ENCODE measurements at places on chromosomes 13 and 19. TPM values are rescaled to one million over a fixed set of nuclear protein-coding genes. Genes with fewer than 3 reads are reported as not detected.

LHB gene
- 0.51 TPM for total RNA-seq

SLC15A1 gene
- total RNA-seq: not detected

PSG5 gene
- total RNA-seq: not detected

FUZ gene
- 18.8 TPM for total RNA-seq

- peak overlapping the region; percentile 5 for H3K4me3 ChIP-seq
- peaks cover 2% of the 10 kb centered on the region for H3K36me3 ChIP-seq
- no peaks in the 10 kb centered on the region for H3K27me3 ChIP-seq
- peak; percentile 77 for DNase-seq
- H3K4me1 ChIP-seq: peaks cover 21% of the 10 kb centered on the region
These were observed 2.4 kb upstream of the PRR12 start for GRCh38 chr19:49588365-49589122.

GRCh38 chr19:6239871-6240676, 39.7 kb downstream of the MLLT1 start:
- peaks cover 56% of the 10 kb centered on the region for H3K4me1 ChIP-seq
- no peak overlapping the region for H3K4me3 ChIP-seq
- peaks cover 6% of the 10 kb centered on the region for H3K36me3 ChIP-seq
- H3K27ac ChIP-seq: peak overlapping the region; percentile 76
- DNase-seq: no peak

- H3K4me1 ChIP-seq: no peaks in the 10 kb centered on the region
- no peak overlapping the region for H3K4me3 ChIP-seq
- DNase-seq: no peak
- H3K27ac ChIP-seq: no peak overlapping the region
- no peaks in the 10 kb centered on the region for H3K27me3 ChIP-seq
- no peaks in the 10 kb centered on the region for H3K36me3 ChIP-seq
These were observed 146.9 kb downstream of the ZNF486 start for GRCh38 chr19:20313894-20314293.

DNA sequence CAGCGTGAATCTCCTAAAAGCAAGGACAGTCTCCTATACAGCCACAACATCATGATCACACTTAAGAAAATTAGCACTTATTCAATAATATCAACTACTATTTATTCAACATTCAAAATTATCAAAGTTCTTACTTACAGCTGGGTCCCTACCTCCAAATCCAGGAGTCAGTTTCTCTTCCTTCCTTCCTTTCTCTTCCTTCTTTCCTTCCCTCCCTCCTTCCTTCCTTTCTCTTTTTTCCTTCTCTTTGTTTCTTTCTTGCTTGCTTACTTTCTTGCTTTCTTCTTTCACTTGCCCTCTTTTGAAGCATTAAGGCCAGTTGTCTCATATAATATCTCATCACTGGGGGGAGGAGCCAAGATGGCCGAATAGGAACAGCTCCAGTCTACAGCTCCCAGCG, 107.6 kb downstream of the DCT start:
- no peaks in the 10 kb centered on the region for H3K4me1 ChIP-seq
- no peaks in the 10 kb centered on the region for H3K36me3 ChIP-seq
- H3K27me3 ChIP-seq: peaks cover 10% of the 10 kb centered on the region
- DNase-seq: no peak
- no peak overlapping the region for H3K4me3 ChIP-seq
- H3K27ac ChIP-seq: no peak overlapping the region

DNA sequence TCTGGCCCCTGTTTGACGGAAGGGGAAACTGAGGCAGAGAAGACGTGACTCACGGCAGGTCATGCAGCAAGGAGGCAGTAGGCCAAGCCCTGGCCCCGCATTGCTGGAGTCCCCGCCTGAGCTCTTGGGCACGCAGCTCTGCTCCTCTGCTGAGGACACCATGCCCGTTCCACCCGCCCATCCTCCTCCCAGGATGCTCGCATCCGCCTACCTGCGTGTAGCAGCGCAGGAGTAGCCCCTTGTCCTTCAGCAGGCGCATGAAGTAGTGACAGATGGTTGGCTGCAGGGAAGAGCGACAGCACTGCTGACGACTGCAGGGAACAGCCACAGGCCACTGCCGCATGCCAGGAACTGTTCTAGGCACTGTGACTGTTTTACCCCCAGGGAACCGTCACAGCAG, 10.5 kb downstream of the SIRT2 start:
- H3K4me1 ChIP-seq: no peaks in the 10 kb centered on the region
- no peak for DNase-seq
- no peak overlapping the region for H3K27ac ChIP-seq

- no peaks in the 10 kb centered on the region for H3K36me3 ChIP-seq
- no peaks in the 10 kb centered on the region for H3K27me3 ChIP-seq
- H3K27ac ChIP-seq: peak overlapping the region; percentile 99
- H3K4me3 ChIP-seq: peak overlapping the region; percentile 51
- H3K4me1 ChIP-seq: peaks cover 52% of the 10 kb centered on the region
These were observed 25.7 kb downstream of the CCNE1 start for GRCh38 chr19:29837448-29837981.

DNA sequence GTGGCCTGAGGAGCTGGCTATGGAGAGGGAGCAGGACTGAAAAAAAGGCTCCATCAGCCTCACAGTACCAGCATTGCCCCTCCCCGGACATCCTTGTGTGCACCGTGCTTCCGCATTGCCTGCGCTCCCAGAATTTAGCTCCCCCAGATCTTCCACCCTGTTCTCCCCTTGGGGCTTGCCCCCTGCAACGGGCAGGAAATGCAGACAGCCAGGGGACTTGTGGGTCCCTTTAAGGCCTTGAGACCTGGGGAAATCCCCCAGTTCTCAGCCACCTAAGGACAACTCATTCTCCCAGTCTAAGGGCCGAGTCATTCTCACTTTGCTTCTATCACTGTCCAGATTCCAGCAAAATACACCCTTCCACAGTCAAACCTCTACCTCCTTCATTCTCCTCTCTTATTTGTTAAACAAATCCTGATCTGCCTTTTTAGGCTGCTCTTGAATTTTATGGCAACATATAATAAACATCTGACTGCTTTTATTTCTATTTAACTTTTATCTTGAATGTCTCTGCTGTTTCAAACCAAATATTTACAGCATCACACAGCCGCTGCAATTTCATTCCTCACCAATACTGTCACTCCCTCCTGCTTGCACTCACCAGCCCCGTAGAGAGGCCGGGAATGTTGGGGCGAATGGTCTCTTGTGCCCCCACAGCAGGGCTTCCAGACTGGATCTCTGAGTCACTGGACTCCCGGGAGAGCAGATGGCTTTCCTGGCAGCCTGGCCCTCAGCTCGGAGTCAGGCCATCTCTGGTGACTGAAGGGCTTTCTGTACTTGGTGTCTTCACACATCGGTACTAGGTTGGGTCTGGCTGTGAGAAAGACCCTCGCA, 221.9 kb downstream of the TSHZ3 start:
- H3K27me3 ChIP-seq: peaks cover under 1% of the 10 kb centered on the region
- H3K27ac ChIP-seq: no peak overlapping the region
- H3K4me1 ChIP-seq: no peaks in the 10 kb centered on the region
- DNase-seq: no peak
- no peak overlapping the region for H3K4me3 ChIP-seq

- H3K27me3 ChIP-seq: peaks cover 8% of the 10 kb centered on the region
- no peak overlapping the region for H3K4me3 ChIP-seq
- H3K36me3 ChIP-seq: no peaks in the 10 kb centered on the region
- peaks cover 27% of the 10 kb centered on the region for H3K4me1 ChIP-seq
- no peak for DNase-seq
- H3K27ac ChIP-seq: peak overlapping the region; percentile 78
These were observed 97.9 kb downstream of the HSPH1 start for GRCh38 chr13:31063772-31064171.

DNA sequence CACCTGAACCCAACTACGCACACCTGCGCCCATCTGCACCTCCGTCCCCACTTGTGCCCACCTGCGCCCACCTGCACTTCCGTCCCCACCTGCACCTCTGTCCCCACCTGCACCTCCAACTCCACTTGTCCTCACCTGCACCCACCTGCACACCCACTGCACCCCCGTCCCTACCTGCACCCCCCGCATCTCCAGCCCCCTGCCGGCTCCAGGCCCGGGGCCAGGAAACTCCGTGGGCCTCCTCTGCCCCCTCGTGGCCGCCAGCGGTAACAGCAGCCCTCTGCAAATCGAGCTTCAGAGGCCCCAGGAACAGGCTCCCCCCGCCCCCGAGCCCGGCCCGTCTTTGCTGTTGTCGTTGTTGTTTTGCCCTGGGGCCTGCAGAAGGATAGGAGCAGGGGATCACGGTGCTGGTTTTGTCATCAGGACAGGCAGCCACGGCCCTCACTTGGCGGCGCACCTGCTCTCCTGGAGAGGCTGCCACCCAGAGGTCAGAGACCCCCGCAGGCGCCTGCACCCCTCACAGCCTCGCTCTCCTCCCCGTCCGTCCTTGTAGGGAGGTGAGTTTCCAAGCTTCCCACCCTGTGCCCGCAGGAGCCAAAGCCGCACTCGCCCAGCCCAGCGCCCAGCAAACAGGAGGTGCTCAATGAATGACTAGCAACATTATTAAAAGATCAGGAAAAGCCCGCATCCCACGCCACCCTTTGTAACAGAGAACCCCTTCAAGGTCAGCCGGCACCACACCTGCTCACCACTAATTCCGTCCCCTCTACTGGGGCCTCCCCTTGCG, 65.4 kb downstream of the GNG7 start:
- no peaks in the 10 kb centered on the region for H3K36me3 ChIP-seq
- no peak overlapping the region for H3K4me3 ChIP-seq
- peaks cover 12% of the 10 kb centered on the region for H3K4me1 ChIP-seq
- no peak overlapping the region for H3K27ac ChIP-seq

GRCh38 chr13:29439601-29440388, 155.7 kb downstream of the SLC7A1 start:
- H3K4me3 ChIP-seq: no peak overlapping the region
- H3K36me3 ChIP-seq: no peaks in the 10 kb centered on the region
- no peak overlapping the region for H3K27ac ChIP-seq
- H3K4me1 ChIP-seq: no peaks in the 10 kb centered on the region
- DNase-seq: no peak

ZNF77 gene
- total RNA-seq: 4.3 TPM

VWA8 gene
- total RNA-seq: 21.7 TPM

GRCh38 chr19:30077851-30078355, 135.9 kb downstream of the URI1 start:
- H3K4me3 ChIP-seq: no peak overlapping the region
- no peak for DNase-seq
- H3K36me3 ChIP-seq: no peaks in the 10 kb centered on the region
- no peak overlapping the region for H3K27ac ChIP-seq
- H3K4me1 ChIP-seq: no peaks in the 10 kb centered on the region

DNA sequence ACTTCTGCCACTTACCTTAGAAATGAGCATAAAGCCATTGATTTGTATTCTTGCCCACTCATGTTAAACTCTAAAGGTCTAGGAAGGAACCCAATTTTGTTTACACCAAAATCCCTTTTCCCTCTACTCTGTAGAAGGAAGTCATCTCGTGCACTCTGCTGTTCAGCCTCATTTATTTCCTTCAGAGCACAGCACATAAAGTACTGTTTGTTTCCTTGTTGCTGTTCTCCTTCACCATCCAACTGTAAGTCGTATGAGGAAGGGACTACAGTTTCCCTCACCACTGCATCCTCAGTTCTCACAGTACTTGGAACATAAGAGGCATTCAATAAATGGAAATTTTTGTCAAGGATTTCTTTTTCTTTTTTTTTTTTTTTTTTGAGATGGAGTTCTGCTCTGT, 24.6 kb downstream of the CDADC1 start:
- peaks cover 12% of the 10 kb centered on the region for H3K4me1 ChIP-seq
- no peak overlapping the region for H3K4me3 ChIP-seq
- no peak for DNase-seq
- H3K27ac ChIP-seq: no peak overlapping the region
- H3K27me3 ChIP-seq: no peaks in the 10 kb centered on the region

RPL18 gene
- total RNA-seq: 2,026 TPM

- no peaks in the 10 kb centered on the region for H3K4me1 ChIP-seq
- H3K36me3 ChIP-seq: no peaks in the 10 kb centered on the region
- peaks cover 7% of the 10 kb centered on the region for H3K27me3 ChIP-seq
- H3K27ac ChIP-seq: no peak overlapping the region
- no peak for DNase-seq
These were observed 331.3 kb downstream of the UQCRFS1 start for GRCh38 chr19:28881616-28882015.

- H3K36me3 ChIP-seq: peaks cover 36% of the 10 kb centered on the region
- H3K4me1 ChIP-seq: peaks cover 3% of the 10 kb centered on the region
- H3K27ac ChIP-seq: no peak overlapping the region
- no peaks in the 10 kb centered on the region for H3K27me3 ChIP-seq
- DNase-seq: no peak
These were observed 7.3 kb upstream of the ADPRHL1 start for GRCh38 chr13:113460599-113460998.

- peaks cover 32% of the 10 kb centered on the region for H3K4me1 ChIP-seq
- peak overlapping the region; percentile 47 for H3K27ac ChIP-seq
- DNase-seq: peak; percentile 41
These were observed 2.0 kb downstream of the REX1BD start for GRCh38 chr19:18590273-18591272.

Measured in activated CD4-positive, alpha-beta T cell treated with anti-CD3 and anti-CD28 coated beads for 36 hours (primary cell).